ENCODE measurements at places on chromosomes 4 and X.

- peak; percentile 86 for DNase-seq
These were observed 89.4 kb upstream of the TRIM2 start for GRCh38 chr4:153114771-153115321.

DNA sequence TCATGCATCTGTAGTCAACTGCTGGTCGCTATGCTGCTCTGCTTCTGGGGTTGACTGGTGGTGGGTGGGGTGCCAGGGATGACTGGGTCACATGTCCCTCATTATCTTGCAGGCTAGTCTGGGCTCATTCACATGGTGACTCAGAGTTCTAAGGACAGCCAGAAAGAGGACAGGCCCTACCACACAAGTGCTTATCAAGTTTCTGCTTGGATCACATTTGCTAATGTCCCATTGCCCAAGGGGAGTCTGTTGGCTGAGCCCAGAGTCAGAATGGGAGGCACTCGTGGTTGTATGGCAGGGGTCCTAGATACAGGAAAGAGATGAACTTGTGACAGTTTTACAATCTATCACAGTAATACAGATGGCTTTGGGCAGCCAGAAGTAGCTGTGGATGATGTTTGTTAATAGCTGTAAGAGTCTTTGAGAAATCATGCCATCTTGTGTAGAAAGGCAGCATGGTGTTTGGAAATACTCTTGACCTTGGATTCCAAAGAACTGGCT lies 221.3 kb downstream of the GPAT3 start:
- no peak for DNase-seq

DNA sequence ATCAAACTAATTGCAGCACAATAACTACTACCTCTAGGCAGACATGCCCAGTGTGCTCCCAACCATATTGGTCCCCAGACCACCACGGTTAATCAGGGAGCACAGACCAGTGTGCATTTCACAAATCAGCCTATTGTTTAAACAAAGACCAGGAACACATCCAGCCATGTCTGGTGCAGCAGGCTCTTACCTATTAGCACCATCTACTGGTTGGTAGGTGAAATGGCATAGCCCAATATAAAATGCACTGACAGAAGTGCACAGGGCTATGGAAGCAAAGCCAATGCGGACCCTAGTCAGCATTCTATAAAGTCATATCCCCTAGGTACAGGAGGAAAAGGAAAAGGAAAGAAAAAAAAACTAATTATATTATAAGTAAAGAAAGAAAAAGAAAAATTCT lies 15.5 kb upstream of the CYLC1 start:
- peak; percentile 9 for DNase-seq

GRCh38 chr4:184400891-184401290 lies 73.5 kb downstream of the IRF2 start:
- no peak for DNase-seq

GRCh38 chr4:54526560-54526959 lies 131.2 kb upstream of the KIT start:
- no peak for DNase-seq

DNA sequence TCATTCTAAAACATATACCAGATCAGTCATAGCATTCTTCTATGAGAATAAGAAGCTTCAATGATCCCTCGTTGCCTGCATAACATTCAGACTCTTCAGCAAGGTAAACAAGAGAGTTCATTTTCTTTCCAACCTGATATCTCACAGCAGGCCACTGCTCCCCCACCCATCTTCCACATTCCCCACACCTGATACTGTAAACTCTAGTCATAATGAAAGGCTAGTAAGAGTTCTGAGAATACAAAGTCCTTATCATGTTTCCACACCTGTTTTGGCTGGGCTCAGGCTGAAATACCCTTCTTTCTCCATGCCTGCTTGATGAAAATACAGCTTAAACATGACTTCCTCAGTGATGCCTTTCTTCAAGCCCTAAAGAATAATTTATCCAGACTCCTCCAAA lies 2.3 kb upstream of the AASDH start:
- no peak for DNase-seq

DNA sequence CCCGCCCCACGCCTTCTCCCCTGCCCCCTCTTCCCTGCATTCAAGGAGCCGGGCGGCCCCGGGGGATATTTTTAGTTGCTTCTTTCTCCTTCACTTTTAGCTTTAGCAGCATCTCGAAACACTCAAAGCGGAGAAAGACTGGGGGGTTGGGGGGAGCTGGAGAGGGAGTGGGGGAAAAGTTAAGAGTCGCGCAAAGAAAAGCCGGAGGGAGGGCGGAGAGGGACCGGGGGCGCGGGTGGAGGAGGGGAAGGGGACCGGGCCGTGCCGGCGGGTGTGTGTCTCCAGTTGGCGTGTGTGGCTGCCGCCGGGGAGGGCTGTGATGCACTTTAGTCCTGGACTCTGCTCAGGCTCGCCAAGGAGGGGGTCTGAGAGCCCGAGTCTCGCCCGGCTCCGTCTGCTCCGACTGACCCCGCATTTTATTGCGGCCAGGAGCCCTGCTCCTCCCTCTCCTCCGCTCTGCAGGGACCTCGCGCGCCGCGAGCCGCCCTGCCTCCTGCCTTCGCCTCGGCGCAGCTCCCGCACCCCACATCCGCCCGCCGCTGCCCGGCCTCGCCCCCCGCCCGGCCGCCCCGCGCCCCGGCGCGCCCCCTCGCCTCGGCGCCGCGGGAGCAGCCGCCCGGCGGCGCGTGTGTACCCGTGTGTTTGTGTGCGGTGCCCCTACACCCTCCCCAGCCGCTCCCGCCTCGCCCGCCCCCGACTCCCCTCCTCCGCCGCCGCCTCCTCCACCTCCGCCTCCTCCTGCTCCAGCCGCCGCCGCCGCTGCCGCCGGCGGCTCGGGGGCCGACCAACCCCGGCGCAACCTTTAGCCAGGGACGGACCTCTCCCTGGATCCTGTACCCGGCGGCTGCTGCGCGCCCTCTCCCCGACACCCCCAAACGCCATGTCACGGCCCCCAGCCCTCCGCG lies 1.4 kb downstream of the ZNF827 start:
- peak; percentile 33 for DNase-seq

GRCh38 chr4:187236209-187236890 lies 512.7 kb upstream of the FAT1 start:
- DNase-seq: no peak

DNA sequence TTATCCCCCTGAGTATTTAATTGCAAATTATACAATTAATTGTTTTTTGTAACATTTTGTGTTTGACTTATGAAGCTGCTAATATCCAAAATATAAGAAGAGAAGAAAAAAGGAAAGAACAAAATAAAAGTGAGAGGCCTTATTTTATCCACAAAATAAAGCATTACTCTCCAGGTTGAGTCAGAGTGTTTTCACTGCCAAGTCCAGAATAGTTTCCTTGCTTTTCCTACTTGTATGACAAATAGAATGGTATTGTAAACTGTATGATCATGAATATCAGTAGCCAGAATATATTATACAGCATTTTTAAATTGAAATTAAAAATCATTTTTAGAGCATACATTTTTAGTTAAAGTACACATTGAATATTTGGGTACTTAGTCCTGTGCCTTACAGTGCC lies 237.8 kb downstream of the NDST4 start:
- DNase-seq: no peak

DNA sequence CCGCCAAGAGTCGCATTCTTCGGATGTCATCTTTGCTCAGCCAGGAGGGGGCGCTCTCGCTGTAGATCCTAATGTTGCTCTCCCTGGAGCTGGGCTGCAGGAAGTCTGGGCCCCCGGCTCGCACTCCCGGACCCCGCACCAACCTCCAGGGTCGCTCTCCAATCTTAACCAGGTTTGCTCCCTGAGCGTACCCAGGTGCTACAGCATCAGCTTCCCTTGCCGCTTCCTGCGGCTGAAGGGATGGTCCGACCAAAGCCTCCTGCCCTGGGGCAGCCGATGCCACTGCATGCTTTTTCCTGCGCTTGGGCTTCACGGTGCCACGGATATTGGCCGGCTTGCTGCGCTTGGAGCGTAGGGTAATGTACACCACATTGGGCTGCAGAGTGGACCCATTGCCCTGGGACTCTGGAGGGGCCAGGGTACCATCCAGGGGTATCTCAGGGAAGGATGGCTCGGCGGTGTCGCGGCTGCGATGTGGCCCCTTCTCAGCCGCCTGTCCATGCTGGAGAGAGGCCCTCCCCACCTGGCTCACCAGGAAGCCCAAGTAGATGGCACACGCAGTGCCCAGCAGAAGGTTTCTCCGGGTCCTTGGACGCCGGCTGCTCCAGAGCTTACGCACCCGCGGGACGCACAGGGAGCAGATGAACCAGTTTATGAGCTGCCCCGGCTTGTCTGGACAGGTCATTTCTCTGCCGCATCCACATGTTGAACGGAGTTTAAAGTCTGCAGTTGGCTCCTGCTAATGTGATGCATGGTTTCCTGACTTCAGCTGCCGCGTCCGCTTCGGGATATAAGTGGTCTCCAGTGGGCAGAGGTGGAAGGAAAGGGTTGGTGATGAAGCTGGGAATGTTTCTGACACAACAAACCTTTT lies 1.9 kb downstream of the GASK1B start:
- DNase-seq: no peak

- DNase-seq: peak; percentile 54
These were observed 71.7 kb upstream of the HGFAC start for GRCh38 chr4:3369781-3370674.

- DNase-seq: no peak
These were observed 2.7 kb upstream of the WDR45 start for GRCh38 chrX:49082271-49082871.

DNA sequence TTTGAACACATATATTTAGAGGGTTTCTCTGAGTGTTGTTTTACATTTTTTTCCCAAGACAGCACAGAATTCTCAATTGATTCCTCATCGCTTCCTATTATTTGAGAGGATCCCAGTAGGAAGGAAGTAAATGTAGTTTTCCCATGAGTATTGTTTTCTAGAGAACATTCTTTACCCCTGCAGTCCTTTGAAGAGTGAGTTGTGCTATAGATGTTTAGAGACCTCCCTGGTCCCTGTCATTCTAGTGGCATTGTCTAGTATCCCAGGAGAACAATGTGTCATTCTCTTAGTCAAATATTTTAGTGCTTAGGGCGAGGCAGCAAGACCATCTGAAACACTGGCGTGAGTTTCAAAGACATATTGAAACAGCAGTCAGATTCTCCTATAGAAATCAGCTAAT lies 32.5 kb downstream of the SORBS2 start:
- no peak for DNase-seq

DNA sequence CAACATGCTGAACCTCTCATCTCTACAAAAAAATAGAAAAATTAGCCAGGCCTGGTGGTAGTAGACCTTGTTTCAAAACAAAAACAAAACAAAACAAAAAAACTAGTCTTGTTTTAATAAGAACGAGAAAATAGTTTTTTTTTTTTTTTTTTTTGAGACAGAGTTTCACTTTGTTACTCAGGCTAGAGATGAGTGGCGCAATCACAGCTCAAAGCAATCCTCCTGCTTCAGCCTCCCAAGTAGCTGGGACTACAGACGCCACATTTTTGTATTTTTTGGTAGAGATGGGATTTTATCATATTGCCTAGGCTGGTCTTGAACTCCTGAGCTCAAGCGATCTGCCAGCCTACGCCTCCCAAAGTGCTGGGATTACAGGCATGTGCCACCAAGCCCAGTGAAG lies 47.7 kb upstream of the UGDH start:
- no peak for DNase-seq

DNA sequence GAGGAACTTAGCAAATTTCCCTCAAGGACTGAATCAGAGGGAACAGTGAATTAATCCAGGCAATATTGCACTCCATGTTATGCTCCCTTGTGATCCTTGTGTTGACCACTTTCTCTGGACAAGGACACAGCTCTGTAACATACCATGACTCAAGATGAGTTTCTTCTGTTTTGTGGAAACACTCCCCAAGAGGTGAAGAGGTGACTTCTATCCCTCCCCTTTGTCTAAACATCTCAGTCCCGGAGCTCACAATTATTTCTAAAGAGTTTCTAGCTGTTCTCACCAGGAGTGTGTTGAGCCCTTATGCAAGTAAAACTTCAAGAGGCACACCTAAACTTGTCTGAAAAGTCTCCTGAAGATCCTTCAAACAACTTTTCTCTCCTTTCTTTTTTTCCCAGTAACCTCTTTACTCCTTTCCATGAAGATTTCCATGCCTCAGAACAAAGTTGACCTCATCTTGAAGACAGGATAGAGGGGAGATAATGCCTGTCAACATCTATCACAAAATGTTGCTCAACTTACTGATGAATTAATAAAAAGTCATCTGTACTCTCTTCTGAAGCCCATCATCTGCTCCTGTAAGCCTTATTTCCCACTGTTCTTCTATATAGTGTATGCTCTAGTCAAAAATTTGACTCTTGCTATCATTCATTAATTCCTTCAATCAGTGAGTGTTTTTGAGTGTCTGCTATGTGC lies 429.1 kb downstream of the SPRY1 start:
- no peak for DNase-seq

DNA sequence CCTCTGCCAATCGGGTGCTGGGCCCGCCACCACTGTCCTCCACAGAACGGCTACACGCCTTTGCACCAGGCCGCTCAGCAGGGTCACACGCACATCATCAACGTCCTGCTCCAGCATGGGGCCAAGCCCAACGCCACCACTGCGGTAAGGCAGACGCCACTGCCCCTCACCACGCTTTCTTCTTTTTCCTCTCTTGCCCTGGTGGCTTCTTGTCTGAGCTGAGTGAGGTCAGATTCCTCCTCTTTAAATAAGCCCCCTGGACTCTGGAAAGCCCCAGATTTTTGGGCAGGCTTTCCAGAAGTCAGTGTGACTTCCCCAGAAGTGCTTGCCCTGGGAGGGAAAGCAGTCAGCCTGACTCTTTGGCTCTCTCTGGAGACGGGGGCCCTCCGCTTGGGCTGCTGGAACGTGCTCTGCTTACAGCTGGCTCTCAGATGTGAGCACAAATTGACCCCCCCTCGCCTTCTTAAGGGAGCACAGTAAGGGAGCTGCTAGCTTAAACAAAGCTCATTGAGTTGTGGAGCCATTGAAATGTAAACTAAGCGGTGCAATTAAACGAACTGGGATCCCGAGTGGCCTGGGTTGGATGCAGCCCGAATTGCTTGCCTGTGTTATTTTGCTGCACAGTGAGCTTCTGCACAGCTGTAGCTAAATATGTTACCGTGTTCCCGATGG lies 243.1 kb downstream of the ANK2 start:
- DNase-seq: no peak

DNA sequence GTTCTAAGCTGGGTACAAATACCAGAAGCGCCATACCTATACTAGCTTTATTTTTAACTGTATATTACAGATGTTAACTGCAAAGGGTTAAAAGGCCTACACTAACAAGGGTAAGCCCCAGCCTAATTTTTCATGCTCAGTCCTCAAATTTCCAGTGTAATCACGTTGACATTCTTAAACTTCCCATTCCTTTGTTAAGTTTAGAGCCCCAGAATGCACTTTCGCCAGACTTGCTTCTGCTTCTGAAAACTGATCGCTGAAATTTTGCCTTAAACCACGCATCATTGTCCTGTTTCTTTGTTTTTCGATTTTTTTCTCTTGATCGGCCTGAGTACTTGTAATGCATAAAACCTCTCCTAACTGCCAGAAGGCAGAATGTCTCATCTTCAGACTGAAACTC lies 2141.9 kb upstream of the AGA start:
- no peak for DNase-seq

GRCh38 chr4:139857021-139857420 lies 191.4 kb downstream of the MGST2 start:
- DNase-seq: no peak

- DNase-seq: no peak
These were observed 7.7 kb downstream of the ENOX2 start for GRCh38 chrX:130895299-130895698.

- DNase-seq: no peak
These were observed 234.5 kb upstream of the SLIT2 start for GRCh38 chr4:20017070-20017776.

Measured in central memory CD4-positive, alpha-beta T cell (primary cell).